Stimulated activated CD8-positive, alpha-beta memory T cell treated with anti-CD3 and anti-CD28 coated beads, Interleukin-7, amount 100 ng/mL, for 48 hours (primary cell): ENCODE measurements at places on chromosomes 2 and 18.

GRCh38 chr2:14975381-14975780 is 342.9 kb downstream of the LRATD1 start:
- DNase-seq = no peak

DNA sequence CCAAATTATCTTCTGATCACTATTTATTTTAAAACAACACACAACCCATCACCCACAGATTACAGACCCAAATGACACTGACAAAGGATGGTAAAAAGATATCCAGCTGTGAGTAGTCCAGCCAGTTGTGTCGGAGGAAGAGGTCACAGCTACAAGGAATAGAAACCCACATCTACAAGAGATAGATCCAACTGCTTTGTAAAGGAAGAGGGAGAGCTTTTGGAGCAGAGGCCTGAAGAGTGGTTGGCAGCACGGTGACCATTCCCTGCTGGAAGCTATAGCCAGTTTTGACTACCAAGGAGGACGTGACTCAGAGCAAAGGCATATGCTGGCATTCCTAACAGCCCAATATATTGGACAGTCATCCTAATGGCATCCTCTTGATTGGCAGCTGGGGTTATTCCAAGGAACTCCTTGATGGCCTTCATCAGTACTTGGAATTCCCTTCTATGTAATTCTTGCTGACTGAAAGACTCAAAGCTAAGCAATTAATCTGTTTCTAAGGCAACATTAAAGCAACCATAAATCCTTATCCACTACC is 17.1 kb downstream of the SLC8A1 start:
- no peak for DNase-seq

DNA sequence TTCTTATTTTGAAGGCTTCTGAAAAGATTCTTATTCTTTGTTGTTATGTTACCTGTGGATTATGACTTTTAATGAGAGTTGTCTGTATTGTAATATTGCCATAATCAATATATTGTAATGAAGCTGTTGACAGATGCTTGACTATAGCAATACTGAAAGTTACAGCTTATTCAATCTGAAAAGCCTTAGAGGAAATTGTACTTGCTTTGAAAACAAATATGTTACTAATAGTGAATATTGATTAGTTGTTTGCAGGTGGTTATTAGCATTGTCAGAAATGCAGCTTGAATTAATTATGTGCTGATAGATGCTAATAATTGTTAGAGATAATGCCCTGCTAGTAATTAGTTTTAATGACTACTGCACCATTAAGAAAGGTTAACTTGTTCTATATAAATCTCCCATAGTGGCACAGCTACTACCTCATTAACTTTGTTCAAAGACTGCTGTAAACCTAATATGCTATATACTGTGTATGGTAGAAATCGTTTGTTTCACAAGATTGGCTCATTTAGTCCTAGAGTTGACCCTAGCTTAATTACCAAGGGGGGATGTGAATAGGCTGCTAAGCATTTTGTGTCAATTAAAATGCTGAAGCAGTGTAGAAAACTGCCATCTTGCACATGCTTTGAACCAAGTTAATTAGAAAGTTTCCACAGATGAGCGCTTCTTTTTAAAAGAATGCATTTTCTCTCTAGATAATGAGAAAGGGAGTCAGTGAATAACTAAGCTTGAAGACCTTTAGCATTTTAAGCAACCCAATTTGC is 30.5 kb downstream of the SLC39A10 start:
- DNase-seq = no peak

GRCh38 chr2:164935118-164936101 is 19.9 kb downstream of the SLC38A11 start:
- DNase-seq = no peak

DNA sequence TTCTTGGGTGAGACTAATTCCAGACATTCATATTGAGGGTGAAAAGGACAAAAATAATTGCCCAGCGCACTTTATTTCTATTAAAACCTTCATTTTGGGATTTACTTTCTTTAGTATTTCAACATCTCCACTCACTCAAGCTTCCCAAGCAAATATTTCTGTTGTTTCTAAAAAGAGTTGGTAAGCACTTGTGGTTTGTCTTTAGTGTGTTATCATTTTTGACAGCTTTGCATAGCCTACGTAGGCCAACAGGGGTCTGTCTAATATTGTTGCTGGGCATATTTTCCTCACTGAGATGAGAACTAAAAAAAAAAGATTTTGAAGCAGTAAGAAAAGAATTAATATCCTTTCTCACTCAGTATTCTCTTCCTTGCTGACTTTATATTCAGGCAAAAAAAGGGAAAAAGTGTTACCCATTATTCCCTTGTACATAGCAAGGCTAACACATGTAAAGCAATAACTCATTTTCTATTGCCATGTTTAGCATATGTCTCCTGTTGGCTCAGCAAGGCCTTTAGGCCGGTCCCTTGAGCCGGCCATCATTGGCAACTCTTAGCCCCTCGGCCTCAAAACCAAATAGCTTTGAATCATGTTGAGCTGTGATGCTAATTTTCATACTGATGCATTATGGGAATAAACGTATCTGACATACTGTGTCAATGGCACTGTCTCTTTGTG is 494.2 kb downstream of the ARHGAP15 start:
- no peak for DNase-seq

DNA sequence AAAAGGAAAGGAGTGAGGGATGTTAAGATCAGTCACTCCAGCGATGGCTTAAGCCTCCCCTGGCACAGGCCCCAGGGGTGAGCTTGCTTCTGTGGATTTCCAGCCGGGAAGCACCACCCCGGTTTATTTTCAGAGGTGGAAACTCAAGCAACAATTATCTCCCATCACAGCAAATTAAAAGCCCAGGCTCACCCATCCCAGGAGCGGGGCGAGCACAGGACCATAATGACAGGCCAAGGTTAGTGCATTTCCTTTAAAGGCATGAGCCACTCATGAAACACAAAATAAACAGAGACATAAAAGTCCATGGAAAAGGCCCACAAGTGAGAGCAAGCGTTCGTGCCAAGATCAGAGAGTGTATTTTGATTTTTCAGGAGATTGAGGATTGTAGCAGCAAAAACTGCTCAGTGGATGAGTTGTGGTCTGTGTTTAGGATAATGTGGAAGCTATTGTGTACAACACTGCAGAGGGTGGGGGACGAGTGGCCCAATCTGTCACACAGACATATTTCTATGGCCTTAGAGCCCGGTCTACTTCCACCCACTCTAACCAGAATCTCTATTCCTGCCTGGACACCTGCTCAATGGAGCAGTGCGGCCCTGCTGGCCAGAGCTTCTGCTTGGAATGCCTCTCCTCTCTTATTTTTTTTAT is 111.4 kb upstream of the CDC42EP3 start:
- no peak for DNase-seq

DNA sequence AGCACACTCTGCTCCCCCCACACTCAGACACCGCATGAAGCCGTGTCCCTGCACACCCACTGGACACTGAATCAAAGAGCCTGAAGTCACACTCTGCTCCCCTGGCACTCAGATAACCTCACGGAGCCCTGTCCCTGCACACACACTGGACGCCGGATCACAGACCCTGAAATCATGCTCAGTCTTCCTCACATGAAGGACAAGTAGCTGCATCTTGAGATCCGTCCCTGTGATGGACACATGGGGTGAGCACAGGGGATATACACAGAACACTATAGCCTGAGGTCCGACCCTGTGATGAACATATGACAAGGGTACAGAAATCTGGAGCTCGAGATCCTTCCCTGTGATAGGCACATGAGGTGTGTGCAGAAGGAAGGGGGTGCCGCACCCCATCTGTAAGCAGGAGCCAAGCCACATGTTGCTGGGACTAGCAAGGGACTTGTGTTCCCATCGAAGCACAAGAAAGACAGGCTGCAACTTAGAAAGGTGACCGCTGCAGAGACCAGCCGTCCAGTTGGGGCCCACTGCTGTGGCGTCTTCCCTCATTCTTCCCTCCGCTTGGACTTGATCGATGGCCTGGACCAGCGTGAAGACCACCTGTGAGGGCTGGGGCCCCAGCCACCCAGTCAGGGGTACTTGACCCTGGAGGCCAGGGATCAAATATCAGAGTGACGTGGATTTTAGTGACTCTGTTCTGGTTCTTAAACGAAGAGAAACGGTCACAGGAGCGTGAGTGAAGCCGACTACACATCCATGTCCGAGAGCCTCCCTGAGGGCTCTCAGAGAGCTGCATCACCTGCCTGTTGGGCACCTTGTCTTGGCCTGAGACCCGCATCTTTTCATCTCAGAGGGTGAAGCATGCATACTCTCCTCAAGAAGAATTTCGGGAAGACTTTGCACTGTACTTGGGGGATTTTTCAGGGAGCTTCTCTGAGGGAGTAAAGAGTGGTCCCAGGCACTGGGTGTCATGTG is 391.7 kb upstream of the SALL3 start:
- DNase-seq = no peak

- DNase-seq = no peak
Observed at GRCh38 chr2:216554286-216554685, 55.6 kb downstream of the RPL37A start.

GRCh38 chr2:43106559-43107527 is 119.6 kb downstream of the ZFP36L2 start:
- DNase-seq = no peak

- DNase-seq = no peak
Observed at GRCh38 chr2:39618736-39619135, 47.0 kb upstream of the TMEM178A start.
